ENCODE measurements at places on chromosomes 13 and 19.
A peak's percentile ranks its signal among the peaks of the same experiment; 100 is the strongest.

- no peak for DNase-seq
Observed at GRCh38 chr13:22062478-22063205, 391.8 kb downstream of the FGF9 start.

- DNase-seq: no peak
Observed at GRCh38 chr13:113654175-113654560, 3.8 kb downstream of the ATP4B start.

DNA sequence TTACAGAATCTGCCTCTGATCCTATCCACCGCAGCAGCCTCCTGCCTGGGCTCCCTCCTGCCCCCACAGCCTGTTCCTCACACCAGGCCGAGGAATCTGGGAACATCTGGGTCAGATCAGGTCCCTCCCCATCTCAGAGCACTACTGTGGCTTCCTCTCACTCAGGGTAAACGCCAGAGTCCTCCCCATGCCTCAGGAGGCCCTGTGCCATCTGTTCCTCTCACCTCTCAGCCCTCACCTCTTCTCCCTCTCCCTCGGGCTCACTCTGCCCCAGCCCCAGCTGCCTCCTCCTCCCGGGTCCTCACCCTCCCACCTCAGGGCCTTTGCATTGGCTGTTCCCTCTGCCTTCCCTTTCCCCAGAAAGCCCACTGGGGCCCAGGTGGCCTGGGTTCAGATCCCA, 18.2 kb downstream of the FCGBP start:
- DNase-seq: no peak

DNA sequence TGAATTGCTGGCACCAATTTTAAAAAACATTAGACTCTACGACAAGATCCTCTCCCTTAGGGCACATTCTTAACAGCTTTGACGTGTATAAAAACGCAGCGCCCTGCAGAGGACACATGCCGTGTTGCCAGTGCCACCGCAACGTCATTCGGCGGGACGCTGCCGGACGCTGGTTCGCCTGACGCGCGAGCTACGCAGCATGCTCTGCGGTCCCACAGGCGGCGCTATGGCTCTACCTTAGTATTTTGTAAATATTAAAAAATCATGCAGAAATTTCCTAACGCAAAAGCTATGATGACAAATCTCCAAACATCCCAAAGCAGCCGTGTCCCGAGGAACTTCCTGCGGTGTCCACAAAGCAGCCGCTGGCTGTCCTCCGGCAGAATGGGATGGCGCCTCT, 4.2 kb upstream of the ADPRHL1 start:
- DNase-seq: no peak

DNA sequence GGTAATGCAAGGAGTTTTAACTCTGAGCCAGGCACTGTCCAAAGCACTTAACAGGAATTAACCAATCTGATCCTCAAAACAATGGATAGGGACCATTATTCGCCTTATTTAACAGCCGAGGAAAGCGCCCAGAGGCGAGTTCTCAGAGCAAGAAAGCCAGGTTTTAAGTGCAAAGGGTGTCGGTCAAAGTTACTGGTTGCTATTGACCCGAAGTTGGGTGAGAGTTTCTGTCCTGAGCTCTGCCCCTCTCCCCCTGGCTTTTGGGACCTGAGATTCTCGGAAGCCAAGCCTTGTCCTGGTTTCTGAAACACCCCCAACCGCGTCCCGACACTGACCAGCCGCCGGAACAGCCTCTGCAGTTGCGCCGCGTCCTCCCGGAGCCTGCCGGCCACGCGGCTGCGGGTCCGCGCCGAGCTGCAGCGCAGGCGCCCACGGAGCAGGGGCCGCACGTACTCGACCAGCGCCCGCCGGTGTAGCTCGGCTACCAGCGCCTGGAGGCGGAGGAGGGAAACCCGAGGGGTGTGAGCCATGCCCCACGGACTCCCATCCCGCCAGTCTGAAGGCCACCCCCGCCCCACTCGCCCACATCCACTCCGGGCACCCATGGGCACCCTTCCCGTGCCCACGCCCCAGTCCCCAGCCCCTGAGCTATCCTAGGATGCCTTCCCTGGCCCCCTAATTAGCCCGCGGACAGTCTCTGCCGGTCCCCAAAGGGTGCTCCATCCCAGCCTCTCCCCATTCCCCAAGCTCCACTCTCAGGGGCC, 27.8 kb downstream of the EXOC3L2 start:
- DNase-seq: no peak

- DNase-seq: no peak
Observed at GRCh38 chr13:66780814-66781213, 449.3 kb downstream of the PCDH9 start.

DNA sequence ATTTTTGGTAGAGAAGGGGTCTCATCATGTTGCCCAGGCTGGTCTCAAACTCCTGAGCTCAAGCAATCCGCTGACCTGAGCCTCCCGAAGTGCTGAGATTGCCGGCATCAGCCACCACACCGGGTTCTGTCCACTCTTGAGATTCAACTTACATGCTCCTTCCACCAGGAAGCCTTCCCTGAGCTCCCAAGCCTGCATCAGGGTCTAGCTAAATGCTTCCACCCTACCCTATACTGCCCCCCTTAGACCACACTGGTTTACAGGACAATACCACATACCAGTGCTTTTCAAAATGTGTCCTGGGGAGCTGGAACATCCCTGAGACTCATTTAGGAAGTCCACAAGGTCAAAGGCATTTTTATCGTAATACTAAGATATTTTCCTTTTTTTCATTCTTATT, 15.1 kb upstream of the CACNG8 start:
- no peak for DNase-seq

DNA sequence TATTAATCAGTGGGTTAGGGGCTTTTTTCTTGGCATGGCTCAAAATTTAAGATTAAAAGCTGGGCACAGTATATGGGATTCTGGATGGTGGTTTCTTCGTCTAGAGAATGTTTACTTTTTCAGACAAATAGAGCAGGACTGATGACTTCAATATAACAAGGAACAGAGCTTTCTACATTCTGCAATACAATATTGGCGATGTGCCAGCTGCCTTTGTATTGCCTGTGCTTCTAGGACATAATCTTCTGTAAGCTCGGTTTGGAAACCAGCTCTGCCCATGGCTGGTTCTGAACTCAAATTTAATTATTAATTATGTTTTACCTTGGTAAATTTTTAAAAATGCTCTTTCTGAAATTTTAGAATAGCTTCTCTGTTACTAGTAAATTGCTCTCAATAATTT, 139.1 kb upstream of the TRPC4 start:
- DNase-seq: peak; percentile 38
